Gastroesophageal sphincter (tissue), 4 donors: ENCODE measurements at places on chromosomes 4 and X. TPM values are rescaled to one million over a fixed set of nuclear protein-coding genes. Genes with fewer than 3 reads are reported as not detected.

The SLC9B1 gene
- total RNA-seq = 1.1 TPM

The RAB41 gene
- total RNA-seq = not detected

The CT45A2 gene
- not detected for total RNA-seq

The PNMA5 gene
- total RNA-seq = not detected

DNA sequence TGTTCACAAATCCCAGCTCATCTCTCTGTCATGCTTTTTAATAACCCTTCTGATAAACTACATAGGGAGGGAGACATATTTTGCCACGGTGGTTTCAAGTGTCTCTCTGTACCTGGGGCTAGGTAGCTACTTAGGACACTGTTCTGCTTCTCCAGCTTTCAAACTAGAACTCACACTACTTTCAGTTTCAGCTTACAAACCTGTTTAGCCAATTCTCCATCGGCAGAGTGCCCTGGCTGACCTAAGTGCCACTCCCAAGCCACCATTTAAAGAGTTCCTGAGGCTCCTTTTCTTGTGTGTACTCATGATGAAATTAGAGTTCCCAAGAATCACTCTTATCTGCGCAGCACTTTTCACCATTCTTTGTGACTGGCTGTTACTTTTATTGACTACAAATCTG, 899.2 kb downstream of the FAT4 start:
- no peak for ATAC-seq

GRCh38 chr4:17740702-17741101, 40.7 kb downstream of the FAM184B start:
- no peak for ATAC-seq

- no peak for ATAC-seq
Observed at GRCh38 chr4:10730019-10730418, 45.5 kb upstream of the CLNK start.

DNA sequence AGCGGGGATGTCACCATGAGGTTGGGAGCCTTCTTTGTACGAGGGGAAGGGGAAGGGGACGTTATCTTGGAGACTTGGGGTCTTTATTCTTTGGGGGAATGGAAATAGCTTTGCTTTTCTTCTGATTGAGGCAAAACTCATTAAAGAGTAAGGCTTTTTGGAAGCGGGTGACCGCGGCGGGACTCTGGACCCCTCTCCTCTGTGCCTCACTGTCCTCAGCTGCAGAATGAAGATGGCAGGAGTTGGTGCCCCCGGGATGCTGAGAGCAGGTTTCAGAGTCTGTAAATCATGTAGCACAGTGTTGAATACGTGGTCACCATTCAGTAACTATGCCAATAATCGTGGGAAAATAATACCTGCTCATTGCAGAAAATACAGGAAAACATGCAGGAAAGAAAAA, 32.1 kb downstream of the HTT-AS start:
- no peak for ATAC-seq

GRCh38 chrX:55490974-55491373, 1.3 kb upstream of the USP51 start:
- no peak for ATAC-seq

DNA sequence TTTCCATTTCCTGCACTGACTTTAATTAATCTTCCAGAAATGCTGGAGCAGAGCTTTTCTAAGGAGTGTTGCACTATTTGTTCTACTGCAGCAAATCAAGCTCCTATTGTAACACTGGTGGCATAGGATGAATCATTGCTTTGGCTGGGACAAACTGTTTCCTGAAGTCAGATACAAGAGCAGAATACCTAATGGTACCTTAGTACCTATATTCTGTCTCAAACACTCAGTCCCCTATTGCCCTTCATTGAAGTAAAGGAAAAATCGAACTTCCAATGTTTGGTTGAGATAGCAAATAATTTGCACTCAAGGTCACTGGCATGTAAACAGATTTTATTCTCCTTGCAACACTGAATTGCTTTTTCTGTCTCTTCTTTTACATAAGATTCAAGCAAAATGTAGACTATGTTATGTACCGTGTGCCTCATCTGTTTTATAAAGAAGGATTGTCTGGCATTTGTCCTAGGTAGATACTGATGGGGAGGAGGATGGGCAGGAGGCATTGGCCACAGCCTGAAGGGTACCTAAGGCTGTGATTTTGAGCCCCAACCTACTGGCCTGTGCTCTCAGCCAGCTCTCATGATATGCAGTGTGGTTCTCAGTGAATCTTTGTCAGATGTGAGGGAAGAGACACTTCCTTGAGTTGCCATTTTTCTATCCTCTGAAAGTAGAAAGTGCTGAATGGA, 141.6 kb downstream of the AASDH start:
- no peak for ATAC-seq

- ATAC-seq = no peak
Observed at GRCh38 chrX:76109654-76110053, 63.2 kb upstream of the PBDC1 start.

GRCh38 chr4:77856152-77856551, 6.5 kb upstream of the MRPL1 start:
- no peak for ATAC-seq

DNA sequence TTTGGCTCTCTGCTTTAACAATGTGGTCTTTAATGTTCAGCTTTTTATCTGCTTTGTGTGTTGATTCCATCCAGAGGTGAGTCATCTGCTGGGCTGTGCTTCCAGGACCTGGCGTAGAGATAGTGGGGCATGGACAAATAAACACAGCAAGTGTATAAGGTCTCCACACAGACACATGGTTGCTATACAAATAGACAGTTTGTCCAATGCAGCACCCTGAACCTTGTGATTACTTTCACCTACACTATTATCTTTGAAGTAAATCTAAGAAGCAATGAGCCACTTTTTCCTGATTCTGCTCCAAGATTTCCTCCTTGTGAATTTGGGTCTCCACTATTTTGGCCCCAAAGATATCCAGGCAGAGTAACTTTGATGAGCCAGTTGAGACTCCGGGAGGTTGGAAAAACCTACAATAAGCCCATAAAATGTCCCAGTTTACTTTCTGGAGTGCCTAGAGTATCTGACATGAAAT, 12.1 kb downstream of the PPARGC1A start:
- ATAC-seq = no peak

DNA sequence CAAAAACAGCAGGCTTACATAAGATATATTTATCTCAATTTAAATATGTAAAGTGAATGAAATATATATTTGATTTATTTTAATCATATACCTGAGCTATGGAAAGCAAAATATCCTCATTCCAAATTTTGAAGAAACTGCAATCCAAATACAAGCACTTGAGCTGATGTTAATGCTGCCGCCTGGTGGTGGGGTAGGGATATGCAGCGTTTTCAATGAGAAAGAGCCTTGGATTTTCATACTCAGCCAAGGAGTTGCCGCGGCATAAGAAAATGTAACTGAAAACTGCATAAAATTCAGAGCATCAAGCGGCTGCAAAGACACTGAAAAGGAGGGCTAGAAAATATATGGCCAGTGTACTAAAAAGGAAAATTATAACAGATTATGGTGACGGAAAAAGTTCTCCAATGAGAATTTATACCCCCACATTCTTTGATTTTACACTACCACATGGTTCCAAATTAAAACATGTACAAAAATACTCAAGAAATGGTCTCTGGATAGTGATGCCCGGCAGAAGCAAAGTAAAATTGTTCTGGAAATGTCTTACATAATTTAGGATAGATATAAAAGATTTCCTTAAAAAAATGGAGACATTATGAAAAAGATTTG, 660.3 kb upstream of the PITX2 start:
- no peak for ATAC-seq

GRCh38 chr4:9832640-9833039, 51.2 kb downstream of the DRD5 start:
- no peak for ATAC-seq

DNA sequence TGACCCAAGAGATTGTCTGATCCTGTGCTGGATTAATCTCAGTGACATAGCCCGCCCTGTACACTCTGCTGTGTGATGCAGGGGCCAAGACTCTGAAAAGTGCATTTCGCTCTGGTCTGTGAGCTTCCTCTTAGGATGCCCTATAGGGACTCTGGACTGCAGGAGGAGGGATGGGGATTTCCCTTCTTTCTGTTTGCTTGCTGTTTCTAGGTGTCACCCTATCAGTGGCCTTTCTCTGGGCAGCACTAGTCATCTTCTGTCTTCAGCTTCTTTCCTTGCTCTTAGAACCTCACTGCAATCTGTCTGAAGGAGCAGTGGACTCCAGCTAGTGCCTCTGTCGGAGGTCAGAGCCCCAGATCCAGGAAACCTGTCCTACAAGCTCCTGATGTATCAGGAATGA, 34.5 kb upstream of the SCRG1 start:
- ATAC-seq = no peak

GRCh38 chrX:112818114-112819007, 22.3 kb downstream of the AMOT start:
- peak; percentile 5 for ATAC-seq

- no peak for ATAC-seq
Observed at GRCh38 chr4:96630839-96631238, 790.9 kb downstream of the PDHA2 start.

- ATAC-seq = no peak
Observed at GRCh38 chrX:16023790-16024734, 99.3 kb upstream of the GRPR start.

DNA sequence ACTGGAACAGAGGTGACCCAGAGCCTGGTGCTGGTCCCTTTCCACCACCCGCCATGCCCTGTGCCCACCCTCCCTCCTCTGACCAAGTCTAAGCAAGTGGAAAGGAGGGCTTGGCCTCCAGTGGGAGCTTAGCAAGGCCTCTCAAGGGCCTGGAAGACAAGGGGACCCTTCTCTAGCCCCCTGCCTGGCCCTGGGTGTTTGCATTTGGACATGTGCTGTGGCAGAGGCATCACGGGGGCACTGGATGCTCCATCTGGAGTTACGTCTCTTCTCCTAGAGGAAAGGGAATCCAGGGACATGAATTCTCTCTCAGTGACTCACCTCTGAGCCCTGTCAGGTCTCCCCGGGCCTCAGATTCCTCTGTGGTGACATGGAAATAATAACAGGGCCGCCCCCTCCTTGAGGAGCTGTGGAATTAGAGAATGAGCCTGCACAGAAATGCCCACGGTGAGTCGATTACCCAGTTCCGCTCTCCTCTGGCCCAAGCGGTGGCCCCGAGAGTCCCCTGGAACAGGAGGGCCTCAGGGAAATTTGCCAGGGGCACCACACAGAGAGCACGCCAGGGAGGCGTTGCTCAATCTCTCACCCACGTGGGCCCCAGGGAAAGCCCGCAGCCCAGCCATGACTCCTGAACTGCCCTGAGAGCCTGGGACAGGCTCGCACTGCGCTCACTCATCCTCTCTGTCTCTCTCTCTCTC, 189.6 kb downstream of the BCOR start:
- ATAC-seq = peak; percentile 80

- no peak for ATAC-seq
Observed at GRCh38 chrX:2485789-2486345, 14.9 kb downstream of the DHRSX start.

GRCh38 chr4:8610858-8611616, 18.5 kb downstream of the CPZ start:
- peak; percentile 32 for ATAC-seq
